ENCODE measurements at places on chromosomes 5 and 9. TPM values are rescaled to one million over a fixed set of nuclear protein-coding genes. Genes with fewer than 3 reads are reported as not detected.

Gene ZFR
- 70.4 TPM for total RNA-seq

Gene HCN1
- not detected for total RNA-seq

Gene SPACA9
- total RNA-seq = 0.91 TPM

Gene GPX3
- not detected for total RNA-seq

Gene TAF11L5
- not detected for total RNA-seq

Gene GFPT2
- total RNA-seq = not detected

DNA sequence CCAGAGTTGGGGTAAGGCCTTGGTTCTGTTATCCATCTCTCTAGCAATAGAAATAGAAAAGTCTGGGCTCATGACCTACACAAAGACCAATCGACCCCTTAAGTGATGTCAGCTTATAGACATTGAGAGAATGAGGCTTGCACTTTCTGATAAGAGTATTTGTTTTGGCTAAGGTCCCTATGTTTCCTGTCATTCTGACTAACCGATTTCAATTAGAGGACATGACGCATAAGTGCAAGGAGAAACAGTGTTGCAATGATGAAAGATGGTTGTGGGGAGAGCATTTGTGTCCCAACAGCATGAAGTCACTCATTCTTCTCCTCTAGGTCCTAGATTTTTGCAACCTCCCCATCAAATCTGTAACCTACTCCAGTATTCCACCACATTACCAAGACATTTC lies 255.1 kb downstream of the MAT2B start:
- no peak for DNase-seq

- no peak for DNase-seq
These were observed 156.0 kb downstream of the MACROH2A1 start for GRCh38 chr5:135242866-135243555.

GRCh38 chr5:136734628-136735027 lies 369.3 kb upstream of the TRPC7 start:
- no peak for DNase-seq

DNA sequence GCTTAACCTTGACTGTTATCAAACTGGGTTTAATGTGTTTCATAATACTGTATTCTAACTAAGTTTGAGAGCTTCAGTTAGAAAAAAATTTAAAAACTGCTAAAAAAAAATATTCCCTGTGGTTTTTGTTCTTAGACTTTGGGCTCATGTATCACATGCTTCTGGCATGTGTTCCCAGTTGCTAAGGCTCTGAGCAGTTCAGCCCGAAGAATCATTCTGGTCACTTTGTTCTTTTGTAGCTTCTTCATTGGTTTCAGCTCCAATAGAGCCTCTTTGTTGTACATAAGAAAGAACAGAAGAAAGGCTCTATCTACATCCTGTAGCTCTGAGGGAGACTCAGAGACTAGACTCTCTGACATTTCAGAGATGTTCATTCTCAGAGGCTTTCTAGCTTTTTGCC lies 25.6 kb downstream of the KCNN2 start:
- no peak for DNase-seq

DNA sequence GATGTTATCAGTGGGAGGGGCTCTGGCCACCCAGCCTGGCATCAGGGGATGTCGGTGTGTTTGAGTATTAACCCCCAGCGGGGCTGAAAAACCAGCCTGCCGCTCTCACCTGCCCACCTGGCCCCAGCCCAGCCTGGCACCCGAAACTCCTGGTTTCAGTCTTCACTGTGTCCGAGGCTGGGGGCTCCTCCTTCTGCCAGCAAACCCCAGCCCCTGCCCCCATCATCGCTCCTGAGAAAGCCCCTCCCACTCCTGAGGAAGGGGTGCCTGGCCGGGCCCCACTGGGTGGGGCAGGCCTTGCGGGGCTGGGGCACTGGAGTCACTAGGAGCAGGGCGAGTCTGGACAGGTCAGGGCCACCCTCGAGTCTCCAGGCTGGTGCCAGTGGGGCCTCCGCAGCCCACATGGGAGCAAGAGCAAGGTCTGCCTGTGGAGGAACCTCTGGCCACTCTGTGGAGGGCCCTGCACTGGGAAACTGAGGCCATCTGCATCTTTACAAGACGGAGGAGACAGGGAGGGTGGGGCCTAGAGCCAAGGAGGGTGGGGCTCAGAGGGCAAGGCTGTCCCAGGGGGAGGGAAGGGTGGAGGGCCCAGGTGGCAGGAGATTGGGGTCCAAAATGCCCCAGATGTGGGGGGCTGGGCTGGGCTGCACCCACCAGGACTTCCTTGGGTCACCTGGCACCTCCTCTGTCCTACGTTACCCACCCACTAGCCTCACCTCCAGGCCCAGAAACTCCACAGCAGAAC lies 51.5 kb upstream of the NOTCH1 start:
- DNase-seq = no peak

- no peak for DNase-seq
These were observed 11.4 kb downstream of the YTHDC2 start for GRCh38 chr5:113524927-113525326.
